ENCODE measurements at places on chromosomes 11 and 22.

- no peak for DNase-seq
Observed at GRCh38 chr11:72573072-72573854, 101.0 kb downstream of the PDE2A start.

DNA sequence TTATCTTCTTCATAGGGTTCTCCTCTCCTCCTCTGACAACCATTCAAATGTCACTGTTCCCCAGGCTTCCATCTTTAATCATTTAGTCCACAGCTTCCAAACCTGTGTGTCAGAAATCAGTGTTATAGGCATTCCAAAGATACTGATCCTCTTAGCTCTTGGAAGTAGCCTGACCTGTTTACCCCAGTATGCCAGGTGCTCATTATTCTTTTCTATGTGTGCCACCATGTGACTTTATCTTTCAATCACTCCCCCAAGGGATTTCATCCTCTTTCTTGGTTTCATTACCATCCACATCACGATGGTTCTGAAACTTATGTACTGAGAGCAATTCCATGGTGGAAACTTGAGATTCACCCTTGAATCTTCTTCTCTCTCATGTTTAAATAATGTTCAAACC is 7.6 kb downstream of the POU2AF2 start:
- DNase-seq, result no peak

GRCh38 chr22:22914726-22915669 is 27.4 kb downstream of the IGLL5 start:
- no peak for DNase-seq

GRCh38 chr11:29682856-29683255 is 334.0 kb downstream of the KCNA4 start:
- no peak for DNase-seq

DNA sequence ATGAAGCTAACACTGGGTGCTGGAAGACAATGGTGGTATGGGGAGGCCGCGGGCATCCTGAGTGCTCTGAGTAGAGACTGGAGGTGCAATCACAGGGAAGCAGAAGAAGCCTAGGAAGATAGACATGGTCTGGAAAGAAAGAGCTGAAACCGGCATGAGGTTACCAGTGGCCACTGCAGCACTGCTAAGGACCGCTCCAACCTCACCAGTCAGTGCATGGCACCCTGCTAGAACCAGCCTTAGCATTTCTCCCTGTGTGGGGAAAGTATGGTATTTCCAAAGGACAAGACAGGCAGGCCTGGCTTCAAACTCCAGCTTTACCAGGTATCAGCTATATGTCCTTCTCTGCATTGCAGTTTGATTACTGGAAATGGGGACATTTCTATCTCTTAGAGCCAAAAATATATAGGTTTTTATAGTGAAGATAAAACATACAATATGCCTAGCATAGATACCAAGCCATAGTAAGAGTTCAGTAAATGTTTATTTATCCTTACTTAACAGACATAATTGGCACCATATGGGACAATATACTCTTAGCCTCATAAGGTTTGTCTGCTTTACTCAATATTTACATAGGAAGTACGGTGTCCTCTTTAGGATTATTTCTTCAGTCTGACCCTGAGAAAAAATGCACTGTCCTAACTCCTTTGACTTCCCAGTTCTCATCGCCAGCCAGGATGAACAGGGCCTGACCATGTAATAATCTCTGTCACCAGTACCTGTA is 231.1 kb downstream of the TENM4 start:
- no peak for DNase-seq

DNA sequence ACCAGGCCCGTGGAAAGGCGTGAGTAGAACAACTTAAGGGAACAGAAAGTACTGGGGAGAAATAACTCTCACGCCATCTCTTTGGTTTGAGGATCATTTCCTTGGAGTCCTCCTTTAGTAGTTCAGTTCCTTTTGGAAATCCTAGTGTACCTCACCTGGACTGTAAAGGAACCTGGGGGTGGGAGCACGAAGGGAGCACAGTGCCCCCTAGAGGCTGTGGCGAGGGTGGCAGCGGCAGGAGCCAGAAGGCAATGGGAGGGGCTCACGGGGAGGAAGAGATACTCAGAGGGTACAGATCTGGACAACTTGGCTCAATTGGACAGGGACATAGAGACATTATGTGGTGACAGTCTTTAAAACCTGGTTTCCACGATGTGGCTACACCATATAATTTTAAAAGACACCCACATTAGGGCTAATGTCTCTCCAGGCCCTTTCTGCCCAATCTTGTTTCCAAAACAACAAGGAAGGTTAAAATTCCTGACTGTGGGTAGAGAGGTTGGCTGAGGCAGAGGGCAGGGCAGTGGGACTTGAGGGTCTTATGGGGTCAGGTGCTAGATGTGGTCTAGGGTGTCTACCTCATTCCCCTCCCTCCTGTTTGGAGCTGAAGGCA is 87.0 kb downstream of the CSNK2A3 start:
- no peak for DNase-seq

- no peak for DNase-seq
Observed at GRCh38 chr11:121795174-121795573, 320.8 kb downstream of the BLID start.

DNA sequence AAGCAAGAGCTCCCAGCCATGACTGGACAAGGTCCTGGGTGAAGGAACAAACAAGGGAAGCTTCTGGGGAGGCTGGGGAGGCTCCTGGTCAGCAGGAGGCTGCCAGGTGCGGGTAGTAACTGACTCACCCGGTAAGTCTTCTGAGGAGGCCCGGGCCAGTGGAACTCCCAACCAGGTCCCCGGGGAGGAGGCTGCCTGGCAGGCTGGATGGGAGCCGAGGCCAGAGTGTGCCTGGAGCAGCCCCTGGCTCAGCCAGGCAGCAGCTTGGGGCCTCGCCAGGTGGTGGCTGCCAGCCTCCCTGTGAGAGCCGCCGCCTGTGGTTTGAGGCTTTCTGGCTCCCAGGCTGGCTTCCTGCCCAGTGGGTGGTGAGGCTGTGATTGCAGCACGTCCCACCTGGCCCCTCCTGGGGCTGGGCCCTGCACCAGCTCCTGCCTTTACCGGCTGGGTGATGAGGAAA is 46.2 kb downstream of the IGF2 start:
- DNase-seq, result no peak

- no peak for DNase-seq
Observed at GRCh38 chr11:96114178-96115064, 190.5 kb upstream of the MTMR2 start.

DNA sequence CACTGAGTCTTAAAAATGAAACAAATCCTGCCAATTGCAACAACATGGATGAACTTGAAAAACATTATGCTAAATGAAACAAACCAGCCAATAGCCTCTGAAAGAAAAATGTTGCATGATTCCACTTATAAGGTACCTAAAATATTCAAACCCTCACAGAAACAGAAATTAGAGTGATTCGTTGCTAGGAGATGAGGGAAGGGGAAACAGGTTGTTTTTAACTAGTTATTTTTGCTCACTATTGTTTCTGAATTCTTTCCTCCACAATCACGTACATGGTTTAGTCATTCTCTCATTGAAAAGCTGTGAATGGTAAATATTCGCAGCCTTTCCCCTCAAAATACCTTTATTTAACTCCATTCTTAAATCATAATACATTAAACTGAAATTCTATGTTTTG is 14.0 kb upstream of the TYR start:
- DNase-seq, result no peak

- no peak for DNase-seq
Observed at GRCh38 chr11:117095284-117096161, 2.7 kb downstream of the SIK3 start.

- no peak for DNase-seq
Observed at GRCh38 chr22:20033045-20033706, 12.3 kb downstream of the TANGO2 start.

DNA sequence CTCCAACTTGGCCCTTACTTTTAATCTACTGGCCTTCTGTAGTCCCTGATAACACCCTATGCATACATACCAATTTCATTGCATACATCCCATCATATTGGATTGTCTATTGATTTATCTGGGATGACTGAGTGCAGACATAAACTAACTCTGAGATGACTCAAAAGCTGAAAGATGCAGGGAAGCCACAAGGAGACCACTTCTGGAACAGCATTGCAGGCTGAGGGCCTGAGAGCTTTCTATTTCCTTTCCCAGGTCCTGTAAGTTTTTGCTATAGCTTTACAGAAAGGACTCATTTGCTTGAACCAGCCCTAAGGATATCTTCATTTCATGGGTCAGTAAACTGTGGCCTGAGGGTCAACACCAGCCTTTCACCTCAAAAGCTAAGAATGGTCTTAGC is 15.1 kb upstream of the SPON1 start:
- DNase-seq, result no peak

GRCh38 chr11:28833670-28834069 is 725.5 kb downstream of the METTL15 start:
- DNase-seq, result no peak

- DNase-seq, result no peak
Observed at GRCh38 chr11:11022125-11022730, 164.4 kb upstream of the ZBED5 start.

GRCh38 chr22:46335201-46336118 is at the start of gene TRMU:
TRMU (plus strand) TSS chr22:46335714; CDS start chr22:46335765, 51 bp downstream.
- peak; percentile 12 for DNase-seq

DNA sequence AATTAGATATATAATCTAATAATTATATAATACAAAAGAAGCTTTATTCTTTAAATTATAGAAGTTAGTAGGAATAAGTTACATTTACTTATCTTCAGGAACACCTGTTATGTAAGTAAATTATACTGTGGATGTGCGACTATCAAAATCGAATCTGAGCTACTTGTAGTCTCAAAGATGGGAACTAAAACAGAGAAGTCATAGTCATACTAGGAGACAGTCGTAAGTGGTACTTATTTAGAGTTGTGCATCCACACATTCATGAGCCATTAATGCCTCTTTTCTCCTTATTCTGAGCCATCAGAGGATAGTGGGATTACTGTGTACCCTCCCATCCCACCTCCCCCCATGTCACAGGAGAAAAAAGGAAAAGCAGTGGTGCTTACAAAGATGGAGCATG is 114.4 kb downstream of the CADM1 start:
- DNase-seq, result no peak

DNA sequence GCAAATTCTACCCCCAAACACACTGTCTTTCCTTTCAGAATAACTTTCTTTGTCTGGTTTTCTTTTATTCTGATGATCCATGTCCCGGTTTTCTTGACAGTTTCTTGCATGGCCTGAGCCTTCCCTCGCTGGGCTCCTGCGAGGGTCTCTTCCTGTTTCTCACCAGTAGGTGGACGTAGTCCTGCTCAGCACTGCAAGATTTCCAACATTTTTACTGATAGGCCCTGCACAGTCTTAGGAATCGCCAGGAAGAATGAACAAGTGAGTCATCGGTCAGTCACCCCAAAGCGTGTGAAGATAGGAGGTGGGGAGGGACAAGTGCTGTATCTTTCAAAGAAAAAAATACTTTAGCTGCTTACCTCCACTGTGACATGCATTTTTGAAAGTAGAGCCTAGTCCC is 16.9 kb upstream of the KIRREL3 start:
- DNase-seq, result no peak

DNA sequence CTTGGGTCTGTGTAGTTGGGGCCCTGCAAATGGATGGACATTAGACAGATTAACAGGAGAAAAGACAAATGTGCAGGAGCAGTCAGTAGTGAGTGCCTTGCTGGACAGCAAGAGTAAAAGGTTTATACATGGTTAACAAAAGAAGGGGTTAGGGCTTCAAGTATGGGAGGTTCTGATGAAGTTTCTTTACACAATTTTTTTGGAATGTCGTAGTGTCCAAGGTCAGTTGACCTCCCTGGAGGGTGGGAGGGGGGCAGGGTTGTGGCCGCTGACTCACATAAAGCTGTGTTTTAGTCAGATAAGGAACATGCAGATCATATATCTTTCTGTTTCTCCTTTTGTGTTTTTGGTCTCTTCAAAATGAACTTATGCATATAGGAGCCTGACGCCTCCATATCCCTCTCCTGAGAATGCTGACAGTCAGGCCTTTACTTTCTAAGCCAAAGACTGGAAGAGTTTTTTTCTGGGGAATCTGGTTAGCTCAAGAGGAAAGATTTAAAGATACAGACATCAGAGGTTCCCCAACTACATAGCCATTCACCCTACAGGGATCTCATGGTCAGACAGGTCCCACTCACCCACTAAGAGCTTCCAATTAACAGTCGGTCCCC is 134.3 kb downstream of the NECTIN1 start:
- no peak for DNase-seq

- DNase-seq, result no peak
Observed at GRCh38 chr11:66866511-66866986, 9.7 kb downstream of the LRFN4 start.

- no peak for DNase-seq
Observed at GRCh38 chr11:44608991-44609782, 43.7 kb downstream of the CD82 start.

- no peak for DNase-seq
Observed at GRCh38 chr11:1932105-1932480, 12.6 kb downstream of the TNNT3 start.

- no peak for DNase-seq
Observed at GRCh38 chr11:43681401-43681942, 934 bp downstream of the HSD17B12 start.

DNA sequence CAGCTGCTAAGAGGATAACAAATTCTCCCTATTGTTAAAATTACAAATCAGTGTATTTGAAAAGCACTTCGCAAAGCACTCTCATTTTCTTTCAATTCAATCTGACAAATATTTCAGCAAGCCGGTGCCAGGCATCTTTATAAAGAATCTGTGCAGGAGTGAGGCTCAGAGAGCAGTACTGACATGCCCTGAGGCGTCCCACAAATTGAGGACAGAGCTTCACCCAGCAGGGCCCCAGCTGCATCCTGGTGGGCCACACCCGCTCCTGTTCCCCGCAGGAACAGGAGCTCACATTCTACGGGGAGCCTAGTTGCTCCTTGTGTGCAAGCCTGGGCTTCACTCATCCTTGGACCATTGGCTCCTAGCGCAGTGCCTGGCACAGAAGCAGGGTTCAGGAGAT is 60.9 kb upstream of the EIF3D start:
- no peak for DNase-seq

- no peak for DNase-seq
Observed at GRCh38 chr22:37822079-37822833, 926 bp upstream of the GALR3 start.

GRCh38 chr22:47030881-47031627 is 268.6 kb downstream of the TBC1D22A start:
- DNase-seq, result no peak

DNA sequence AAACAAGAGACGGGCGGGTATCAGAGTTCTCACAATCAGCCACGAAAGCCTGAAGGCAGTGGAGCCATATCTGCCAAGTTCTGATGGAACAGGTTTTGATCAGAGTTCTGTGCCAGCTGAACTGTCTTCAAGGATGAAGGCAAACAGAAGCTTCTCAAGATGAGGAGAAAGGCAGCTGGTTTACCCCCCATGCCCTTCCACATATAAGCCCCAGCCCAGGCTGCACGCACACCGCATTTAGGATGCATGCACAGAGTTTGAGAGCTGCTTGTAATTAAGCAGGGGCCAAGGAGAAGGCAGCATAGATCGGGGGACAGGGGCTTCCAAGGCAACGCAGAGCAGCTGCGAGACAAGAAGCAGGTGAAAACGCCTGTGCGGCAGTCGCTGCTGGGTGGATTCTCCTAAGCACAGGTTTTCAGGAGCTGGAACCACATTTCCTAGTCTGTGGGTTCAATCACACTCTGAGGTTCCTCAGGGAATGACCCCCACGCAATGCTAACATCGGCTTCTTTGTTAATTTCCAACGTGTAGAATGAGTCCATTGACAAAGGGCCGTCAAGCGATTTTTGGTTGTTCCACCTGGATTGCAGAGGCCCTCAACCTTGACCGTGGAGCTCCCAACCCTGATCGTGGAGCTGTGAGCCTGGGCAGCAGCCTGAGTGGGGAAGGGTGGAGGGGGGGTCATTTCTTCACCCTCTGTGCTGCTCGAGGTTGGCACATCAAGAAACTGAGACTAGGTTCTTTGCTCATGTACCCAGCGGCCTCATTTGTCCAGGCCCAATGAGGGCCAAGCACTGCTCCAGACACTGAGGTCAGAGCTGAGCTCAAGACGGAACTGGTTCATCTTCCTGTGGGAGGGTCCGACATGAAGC is 81.7 kb upstream of the SHISAL1 start:
- DNase-seq, result no peak

All from cerebellar nuclear complex (tissue), 1 donor.